ENCODE measurements at places on chromosomes 7 and 10. TPM values are rescaled to one million over a fixed set of nuclear protein-coding genes. Genes with fewer than 3 reads are reported as not detected.

GNGT1 gene
- total RNA-seq: not detected

DNA sequence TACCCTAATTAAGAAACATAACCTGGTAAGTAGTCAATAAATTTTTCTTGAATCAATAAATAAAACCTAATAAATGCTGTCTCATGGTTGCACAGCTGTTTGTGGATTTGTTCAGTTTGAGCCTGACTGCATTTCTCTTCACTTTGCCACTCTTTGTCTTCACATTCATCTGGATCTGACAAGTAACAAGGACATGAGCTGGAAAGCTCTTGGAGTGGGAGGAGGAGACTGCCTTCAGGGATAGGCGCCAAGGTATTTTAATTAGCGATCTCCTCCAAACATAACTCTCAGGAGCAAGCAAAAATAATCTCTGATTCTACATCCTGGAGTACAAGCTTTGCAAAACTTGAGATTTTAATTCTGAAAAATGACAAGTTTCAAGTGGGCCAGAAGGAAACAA lies 251.0 kb downstream of the BMPER start:
- no peak for DNase-seq

GRCh38 chr10:122308417-122309141 lies 37.5 kb downstream of the BTBD16 start:
- DNase-seq: no peak

TLX1 gene
- not detected for total RNA-seq

ANKRD30A gene
- not detected for total RNA-seq

DNA sequence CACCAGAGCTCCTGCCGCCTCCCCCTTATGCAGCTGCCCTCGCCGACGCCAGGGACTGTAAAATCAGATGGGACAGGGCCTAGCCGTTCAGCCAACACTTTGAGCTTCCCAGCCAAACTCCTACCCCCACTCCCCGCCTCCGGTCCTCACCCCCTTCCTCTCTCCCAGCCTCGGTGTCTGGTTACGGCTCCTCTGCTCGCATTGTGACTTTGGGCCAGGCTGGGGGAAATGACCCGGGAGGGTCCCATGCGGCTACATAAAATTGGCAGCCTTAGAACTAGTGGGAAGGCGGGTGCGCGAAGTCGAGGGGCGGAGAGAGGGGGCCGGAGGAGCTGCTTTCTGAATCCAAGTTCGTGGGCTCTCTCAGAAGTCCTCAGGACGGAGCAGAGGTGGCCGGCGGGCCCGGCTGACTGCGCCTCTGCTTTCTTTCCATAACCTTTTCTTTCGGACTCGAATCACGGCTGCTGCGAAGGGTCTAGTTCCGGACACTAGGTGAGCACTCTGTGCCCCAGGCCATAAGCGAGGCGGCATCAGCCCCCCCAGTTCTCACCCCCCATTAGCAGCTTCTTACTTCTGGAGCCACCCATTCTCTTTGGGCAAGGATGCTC lies at the start of gene KAZALD1:
TSS of gene KAZALD1 (plus strand) at position 366 of the 608 bp plus-strand sequence. CDS start 604 bp downstream, outside the sequence.
- DNase-seq: no peak

DNA sequence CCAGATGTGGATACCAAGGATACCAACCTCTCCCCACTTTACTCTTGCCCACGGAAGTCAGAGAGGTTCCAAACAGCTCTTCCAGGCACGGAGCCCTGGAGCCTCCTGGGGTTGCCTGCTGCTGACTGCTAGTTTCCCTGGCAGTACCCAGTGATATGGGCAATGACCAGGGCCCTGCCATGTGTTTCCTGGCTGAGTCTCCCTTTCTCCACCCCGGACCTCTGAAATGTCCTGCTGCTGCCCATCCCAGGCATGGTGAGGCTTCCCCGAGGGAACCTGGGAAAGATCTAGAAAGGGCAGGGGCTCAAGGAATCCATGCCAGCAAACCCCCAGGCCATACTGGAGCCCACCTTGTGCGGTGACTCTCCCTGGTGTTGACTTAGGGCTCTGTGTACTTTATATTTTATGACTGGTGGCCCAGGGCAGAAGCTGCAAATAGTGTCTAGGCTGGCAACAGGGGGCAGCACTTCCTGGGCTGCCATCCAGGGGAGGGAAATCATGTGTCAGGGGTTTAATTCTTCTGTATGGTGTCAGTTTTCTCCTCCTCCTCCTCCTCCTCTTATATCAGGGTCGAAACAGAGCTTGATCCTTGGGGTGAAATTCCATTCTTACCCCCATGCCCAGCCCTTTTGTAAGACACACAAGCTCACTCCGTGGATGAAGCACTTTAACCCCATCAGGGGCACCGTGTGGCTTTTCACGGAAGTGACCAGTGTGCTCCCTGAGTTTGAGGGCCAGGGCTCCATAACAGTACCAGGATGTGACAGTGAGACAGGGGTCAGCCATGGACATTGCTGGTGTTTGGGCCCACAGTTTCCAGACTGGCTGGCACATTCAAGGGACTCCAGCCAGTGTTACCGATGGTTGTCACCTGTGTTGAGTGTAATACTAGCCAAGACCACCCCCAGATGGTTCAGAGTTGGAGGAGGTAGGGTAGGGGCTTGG lies 62.4 kb upstream of the GDF10 start:
- no peak for DNase-seq

LBX1 gene
- total RNA-seq: not detected

NPFFR1 gene
- total RNA-seq: 0.03 TPM

CTAGE8 gene
- total RNA-seq: 3.1 TPM

DNA sequence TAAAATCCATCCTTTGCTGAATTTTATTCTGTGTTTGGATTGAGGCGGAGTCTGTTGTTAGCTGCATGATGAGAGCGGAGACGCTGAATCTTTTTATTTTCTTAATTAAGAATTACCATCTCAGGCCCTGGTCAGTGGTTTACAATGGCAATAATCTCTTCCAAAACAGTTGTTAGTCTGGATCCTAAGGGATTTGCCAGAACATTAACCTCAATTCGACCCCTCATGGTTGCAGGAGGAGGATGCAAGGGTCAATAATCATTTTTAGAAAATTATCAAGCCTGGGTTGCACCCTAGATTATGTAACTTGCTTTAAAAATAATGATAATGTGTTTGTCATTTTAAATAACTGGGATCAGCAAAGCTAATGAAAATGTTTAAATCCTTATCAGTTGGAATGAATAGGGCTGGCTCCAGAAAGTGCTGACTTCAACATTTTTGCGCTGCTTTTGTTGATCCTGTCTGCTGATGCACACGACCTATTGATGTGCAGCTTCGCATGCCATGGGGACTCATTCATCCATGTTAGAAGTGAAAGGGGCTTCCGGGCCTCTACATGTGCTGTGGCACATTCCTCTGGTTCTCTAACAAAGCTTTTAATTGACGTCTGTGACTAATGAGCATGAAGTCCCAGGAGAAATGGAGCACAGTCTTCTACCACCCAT lies 80.7 kb upstream of the KIAA1217 start:
- DNase-seq: no peak

- DNase-seq: no peak
Measured at GRCh38 chr10:86265236-86265894, 101.2 kb downstream of the GRID1 start.

CXCL12 gene
- total RNA-seq: 74.3 TPM

DNA sequence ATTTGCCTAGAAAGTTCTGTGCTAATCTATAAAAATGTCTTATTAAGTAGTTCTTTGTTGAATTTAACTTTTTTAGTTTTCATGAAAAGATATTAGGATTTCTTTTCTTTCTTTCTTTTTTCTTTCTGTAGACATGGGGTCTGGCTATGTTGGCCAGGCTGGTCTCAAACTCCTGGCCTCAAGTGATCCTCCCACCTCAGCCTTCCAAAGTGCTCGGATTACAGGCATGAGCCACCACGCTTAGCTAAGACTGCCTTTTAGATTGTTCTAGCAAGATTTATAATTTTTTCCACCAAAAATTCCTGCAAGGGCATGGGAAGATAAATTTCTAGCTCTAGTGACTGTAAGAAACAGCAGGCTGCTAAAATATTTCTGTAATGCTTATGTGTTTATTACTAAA lies 140.5 kb downstream of the WDR37 start:
- no peak for DNase-seq
